Islet precursor cell (in vitro differentiated cells): ENCODE measurements at places on chromosomes 2 and 18.

GRCh38 chr2:151718796-151719195, 15.5 kb downstream of the NEB start:
- DNase-seq, result no peak

DNA sequence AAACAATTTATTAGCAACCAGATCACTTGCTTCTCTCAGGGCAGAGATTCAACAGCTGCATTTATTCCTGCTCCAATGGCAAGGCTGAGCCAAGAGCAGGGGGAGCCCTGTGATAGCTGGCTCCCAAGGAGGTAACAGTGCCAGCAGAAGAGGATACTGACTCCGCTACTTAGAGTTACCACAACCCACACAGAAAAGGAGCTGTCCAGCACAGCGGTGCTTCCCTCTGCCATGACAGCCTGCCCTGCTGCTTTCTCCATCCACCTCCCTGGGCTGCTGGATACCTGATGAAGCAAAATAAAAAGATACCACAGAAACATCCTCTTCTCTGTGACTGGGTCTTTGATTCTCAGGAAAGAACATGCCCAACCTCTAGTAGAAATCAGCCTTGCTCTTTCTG, 467.2 kb downstream of the LRRTM4 start:
- DNase-seq, result peak; percentile 63

DNA sequence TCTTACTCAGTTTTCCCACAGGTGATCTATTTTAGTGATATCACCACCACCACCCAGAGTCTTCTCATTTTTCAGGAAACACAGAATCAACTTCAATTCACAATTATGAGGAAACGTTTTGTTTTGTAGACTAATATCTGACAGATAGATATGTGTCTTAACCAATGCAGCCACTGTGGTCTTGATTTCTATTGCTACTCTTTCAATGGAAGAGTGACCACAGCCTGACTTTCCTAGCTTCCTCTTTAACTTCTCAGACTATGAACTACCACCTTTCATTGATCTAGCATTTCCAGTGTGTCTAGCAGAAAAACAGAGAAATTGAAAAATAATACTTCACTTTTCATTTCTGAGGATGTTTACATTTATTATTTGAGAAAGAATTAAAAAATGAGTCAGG, 20.5 kb downstream of the ADAM17 start:
- DNase-seq, result no peak

DNA sequence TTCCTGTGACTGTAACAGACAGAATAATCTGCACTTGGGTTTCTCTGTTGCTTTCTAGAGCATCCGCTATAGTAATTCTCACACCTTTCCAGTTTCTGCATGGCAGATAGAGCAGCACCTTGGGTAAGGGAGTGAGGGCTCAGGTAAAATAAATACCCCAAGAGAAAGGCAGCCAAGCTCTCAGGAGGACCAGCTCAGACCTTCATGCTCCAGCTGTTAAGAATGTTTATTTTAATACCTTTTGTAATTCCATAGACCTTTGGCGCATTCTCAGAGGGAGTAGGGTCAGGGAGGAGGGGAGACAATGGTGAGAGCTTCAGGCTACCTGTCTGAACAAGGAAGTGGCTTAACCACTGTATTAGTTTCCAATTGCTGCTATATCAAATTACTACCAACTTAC, 16.2 kb upstream of the TMEM178A start:
- DNase-seq, result no peak

DNA sequence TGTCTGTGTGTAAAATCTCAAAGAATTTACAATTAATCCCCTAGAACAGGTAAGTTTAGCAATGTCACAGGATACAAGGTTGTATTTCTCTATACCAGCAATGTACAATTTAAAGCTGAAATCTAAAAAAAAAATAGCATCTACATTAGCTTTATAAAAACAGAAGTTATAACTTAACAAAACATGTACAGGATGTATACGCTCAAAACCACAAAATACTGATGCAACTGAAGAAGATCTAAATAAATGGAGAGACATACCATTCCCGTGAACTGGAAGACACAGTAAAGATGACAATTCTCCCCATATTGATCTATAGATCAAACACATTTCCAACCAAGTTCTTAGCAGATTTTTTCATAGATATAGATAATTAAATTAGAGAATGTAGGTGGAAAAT, 17.5 kb upstream of the RANBP2 start:
- no peak for DNase-seq

GRCh38 chr2:224687156-224687555, 29.0 kb downstream of the CCDC195 start:
- DNase-seq, result no peak

DNA sequence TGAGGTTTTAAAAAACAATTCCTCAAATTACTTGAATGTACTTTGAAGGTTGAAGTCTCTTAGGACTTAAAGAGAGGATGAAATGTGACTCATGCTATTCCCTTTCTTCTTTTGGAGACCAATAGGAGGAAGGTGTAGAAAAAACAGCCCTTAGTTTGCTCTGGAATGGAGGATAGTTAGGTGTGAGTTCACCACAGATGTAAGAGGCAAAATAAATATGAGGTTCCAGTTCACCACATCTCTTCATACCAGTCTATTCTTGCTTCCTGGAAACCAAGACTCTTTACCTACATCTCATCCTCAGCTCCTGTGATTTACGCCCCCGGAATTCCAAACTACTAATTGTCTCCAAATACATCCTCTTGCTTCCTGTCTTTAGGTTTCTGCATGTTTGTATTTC, 77.5 kb upstream of the TTC21B start:
- peak; percentile 50 for DNase-seq

DNA sequence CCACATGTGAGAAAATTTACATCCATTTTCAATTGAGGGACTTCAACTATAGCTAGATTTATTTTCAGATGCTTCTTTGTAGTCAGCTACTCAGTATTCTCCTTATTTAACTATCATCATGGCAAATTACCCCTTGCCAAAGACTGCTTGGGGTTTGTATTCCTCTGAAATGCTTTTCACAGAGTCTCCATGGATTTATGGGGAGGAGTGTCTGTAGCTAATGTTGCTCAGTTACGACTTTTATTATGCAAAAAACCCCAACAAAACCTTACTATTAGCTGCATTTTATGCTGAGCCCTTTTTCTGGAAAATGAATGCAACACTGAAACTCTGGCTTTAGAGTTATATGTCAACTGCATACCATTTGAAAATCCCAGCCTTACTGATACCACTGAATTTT, 78.6 kb downstream of the RFTN2 start:
- DNase-seq, result no peak
